Fibroblast of skin of right biceps (primary cell): ENCODE measurements at places on chromosomes 5 and 9.

- DNase-seq: peak; percentile 50
Observed at GRCh38 chr9:108813951-108814601, 41.7 kb downstream of the ACTL7B start.

- no peak for DNase-seq
Observed at GRCh38 chr5:31335456-31335855, 142.0 kb downstream of the CDH6 start.

GRCh38 chr9:76895186-76895585 lies 10.7 kb downstream of the PRUNE2 start:
- no peak for DNase-seq

DNA sequence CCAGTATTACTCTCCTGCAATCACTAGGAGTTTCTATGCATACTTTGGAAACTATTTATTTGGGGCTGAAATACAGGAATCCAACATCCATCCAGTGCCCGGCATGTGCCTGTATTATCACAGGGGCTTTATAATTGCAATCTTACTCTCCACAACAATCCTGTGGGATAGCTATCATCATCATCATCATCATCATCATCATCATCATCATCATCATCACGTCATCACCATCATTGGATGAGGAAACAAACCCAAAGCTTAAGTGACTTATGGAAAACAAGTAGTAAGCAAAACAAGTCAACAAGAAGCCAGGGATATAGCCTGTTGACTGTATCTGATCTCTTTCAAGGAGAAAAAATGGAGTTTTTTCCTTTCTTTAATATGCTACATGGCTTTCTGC lies 47.8 kb upstream of the FYB1 start:
- DNase-seq: no peak

DNA sequence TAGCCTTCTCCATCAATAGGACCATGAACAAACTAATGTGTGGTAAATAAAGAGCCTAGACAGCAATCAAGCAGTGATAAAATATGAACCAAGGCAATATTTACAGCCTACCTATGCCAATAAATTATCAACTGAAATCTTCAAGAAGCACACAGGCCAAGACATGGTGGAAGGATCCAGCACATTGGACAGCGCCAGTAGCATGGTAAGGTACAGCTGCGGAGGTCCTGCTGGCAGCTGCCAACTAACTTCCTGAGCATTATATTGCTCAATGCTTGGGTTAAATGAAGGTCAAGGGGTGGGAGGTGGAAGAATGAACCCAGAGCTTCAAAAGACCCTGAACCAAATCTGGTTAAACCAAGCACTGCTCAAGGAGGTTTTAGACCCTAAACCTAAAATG lies 16.5 kb upstream of the SPDL1 start:
- DNase-seq: no peak

DNA sequence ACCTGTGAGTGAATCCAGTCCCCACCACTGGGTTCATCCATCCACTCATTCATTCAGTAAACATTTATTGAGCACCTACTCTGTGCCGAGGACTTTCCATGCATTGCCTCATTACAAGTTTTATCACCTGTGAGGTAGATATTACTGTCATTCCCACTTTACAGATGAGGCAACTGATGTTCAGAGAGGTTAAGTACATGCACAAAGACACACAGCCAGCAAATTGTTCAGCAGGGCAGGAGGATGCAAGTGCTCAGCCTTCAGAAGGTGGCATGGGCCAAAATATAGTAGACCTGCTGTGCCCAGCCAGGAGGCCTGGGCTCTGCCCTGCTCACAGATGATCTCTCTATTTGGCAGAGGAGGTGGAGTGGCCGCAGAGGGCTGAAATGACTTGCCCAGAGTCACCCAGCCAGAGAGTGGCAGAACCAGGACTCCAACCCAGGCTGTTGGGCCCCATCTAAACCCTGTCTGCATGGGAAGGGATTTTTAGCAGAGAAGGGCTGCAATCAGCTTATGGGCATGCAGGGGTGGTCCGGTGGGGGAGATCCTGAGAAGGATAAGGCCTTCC lies 7.6 kb upstream of the NEURL1B start:
- DNase-seq: no peak

DNA sequence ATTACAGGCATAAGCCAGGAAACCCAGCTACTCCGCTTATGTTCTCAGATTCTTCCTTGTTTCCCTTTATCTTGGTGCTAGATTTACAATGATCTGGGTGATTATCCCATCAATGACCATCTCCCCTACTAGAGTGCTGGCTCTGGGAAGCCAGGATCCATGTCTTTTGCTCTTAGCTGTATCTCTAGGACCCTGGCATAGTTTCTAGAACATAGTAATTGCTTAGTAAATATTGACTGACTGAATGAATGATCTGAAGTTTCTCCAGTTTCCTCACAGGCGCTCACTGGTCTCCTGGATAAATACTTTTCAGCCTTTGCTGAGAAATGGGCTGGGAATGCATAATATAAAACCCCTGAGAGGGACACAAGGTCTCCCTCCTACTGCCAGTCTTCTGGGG lies 60.0 kb upstream of the KLF9 start:
- DNase-seq: no peak

DNA sequence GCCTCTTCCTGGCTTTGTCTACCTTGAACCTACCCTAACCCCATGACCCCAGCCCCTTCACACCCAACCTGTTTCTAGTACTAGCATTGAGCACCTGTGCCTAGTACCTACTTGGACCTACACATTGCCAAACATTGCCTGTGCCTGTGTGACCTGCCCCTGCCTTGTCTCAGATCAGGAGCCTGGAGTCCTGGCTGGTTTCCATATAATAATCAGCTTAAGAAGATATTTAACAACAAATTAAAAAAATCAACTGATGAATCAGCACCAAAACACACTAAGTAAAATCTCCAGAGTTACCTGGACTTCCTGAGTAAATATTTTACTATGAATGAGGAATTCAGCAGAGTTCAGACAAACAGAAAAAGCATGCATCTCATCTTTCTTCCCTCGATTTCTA lies 17.7 kb downstream of the LPAR1 start:
- no peak for DNase-seq

DNA sequence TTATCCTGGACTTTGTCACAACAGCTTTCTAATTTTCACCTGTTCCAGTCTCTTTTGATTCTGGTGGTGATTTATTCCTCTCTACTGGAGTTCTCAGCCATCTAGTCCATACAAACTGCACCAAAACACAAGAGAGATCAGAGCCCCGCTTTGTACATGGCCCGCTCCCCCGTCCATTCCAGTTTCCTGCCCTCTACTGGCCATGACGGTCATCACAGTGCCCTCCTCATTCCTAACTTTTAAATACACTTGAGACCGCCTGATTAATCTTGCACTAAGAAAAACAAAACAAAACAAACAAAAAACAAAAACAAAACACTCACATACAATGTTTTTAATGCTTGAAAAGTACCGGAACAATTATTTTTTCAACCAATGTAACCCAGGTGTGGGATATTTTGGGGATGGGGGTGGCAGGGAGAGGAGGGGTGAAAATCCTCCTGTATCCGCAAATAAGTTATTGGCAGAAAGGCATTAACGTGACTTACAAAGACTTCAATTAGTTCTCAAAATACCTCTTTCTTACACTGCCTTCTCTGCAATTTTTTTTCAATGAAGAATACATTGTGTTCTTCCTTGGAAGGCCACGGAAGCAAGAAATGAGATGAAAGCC lies 84.8 kb upstream of the PAM start:
- peak; percentile 9 for DNase-seq

DNA sequence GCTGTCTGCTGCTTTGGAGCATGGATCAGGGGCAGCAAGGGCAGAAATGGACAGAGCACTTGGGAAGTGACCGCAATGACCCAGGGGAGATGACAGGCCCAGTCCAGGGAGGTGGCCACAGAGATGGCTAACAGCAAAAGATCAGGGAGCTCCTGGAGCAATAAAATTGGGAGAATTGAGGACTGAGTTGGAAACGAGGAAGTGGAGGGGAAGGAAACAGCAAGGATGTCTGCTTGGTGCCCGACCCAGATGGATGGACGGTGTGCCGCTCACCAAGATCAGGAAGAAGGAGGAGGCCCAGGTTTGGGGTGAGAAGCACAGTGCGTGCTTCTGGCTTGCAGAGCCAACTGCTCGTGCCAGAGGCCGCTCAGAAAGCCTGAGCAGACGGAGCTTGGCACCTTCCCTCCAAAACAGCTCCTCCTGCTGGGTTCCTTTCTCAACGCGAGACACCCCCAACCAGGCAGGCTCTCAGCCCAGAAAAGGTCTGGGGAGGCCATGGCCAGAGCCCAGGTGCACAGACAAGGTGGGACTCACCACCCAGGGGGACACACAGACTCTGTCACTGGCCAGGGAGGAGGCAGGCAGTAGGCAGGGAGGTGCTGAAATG lies 1.7 kb upstream of the SLC34A1 start:
- peak; percentile 21 for DNase-seq

DNA sequence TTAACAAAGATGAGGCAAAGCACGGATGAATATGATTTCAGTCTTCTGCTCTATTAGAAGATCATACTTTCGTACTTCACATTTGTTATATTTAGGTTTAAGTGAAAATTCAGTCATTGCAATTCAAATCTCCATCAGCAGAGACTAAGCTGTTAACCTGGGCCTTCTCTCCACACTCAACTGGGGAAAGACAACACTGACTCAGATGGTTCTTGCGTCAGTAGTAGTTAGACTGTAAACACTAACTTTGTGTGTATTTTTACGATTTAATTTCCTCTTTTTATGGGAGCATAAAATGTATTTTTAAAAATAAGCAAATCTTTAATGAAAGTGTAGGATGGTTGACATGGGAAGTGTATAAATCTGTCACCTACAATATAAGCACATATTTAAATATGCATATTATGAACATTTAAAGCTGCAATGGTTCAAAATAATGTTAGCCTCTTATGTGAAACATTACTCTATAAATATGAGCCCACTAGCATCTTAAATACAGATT lies 42.7 kb upstream of the ZNF608 start:
- DNase-seq: no peak

DNA sequence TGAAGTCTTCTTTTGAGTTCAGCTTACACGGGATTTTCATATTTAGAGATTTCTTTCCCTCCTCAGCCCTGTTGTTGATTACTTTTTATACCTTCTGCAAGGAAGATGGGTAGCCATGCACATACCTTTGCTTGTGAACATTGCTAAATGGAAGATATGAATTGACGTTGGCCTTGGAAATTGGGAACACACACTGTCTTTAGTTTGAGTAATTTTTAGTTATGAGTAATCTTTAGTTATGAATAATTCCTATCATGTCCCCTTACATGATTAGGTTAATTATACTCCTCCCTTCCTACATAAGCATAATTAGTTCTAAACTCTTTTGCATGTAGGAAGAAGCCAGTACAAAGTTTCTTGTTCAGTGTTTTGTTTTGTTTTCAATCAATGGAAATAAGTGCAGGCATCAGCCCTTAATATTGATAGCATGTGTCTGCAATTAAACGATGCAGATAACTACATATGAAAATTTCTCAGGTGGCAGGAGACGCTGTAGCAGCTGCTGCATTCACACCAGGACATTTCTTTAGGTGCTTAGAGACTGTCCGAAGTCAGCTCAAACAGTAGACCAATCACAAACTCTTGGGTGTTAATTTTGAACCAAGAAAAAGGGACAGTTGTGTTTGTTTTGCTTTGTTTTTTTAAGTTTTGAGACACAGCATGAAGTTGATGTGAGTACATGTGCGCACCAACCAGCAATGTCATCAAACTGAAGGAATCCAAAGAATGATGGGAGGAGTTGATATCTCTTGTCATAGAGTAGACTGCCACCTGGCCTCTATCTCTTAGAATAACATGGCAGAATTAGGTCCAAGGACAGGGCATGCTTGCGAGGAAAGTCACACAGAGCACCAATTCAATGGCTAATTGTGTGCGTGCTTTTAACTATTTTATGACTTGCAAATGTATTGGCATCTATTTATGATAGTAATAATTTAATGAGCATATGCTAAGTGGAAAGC lies 51.4 kb downstream of the SMARCA2 start:
- DNase-seq: peak; percentile 56

DNA sequence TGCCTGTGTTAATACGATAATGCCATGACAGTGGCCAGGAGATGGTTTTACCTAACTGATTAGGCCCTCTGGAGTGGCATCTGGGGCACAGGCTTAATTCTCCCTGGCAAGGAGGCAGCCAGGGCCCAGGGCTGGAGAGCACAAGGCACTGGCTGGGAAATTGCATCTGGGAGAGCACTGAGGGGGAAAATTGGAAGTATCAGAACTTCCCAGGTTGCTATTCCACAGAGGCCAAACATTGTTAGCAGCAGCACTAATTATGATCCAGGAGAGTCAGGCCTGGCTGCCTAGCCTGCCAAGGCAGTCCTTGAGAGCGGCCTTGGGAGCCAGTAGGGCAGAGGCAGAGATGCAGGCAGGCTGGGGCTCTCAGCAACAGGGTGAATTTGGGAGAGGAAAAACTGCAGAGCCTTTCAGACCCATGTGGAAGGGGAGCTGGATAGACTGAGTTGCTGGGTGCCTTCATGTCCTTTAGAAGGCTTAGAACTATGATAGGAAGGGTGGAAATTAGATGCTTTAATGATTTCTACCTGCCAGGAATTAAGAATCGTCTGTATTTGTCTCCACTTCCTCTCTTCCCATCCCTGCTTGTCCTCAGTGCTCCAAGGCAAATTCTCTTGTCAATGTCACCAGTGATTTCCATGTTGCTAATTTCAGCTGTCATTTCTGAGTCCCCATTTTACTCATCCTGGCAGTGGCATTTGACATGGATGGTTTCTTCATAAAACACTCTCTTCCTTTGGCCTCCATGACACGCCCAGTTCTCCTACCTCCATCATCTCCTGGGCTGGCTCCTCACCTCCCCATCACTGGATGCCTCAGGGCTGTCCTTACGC lies 56.1 kb upstream of the HSPA9 start:
- no peak for DNase-seq

DNA sequence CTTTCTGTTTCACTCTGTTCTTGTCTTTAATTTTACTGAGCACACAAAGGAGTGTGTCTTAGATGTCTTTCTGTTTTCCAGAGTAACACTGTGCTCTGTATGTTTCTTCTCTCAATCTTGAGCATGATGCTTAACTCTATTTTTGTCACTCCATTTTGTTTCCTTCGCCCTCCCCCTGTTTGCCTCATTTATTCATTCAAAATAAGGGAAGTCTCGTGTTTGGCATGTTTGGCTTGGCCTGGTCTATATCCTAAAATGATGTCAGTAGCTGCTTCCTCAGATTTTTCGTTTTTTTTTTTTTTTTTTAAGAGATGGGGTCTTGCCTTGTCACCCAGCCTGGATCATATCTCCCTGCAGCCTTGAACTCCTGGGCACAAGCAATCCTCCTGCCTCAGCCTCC lies 22.0 kb downstream of the ZNF618 start:
- DNase-seq: no peak

GRCh38 chr9:132136151-132136780 lies 25.6 kb upstream of the NTNG2 start:
- no peak for DNase-seq
